Erythroblast (primary cell): ENCODE measurements at places on chromosomes 1 and 21.

DNA sequence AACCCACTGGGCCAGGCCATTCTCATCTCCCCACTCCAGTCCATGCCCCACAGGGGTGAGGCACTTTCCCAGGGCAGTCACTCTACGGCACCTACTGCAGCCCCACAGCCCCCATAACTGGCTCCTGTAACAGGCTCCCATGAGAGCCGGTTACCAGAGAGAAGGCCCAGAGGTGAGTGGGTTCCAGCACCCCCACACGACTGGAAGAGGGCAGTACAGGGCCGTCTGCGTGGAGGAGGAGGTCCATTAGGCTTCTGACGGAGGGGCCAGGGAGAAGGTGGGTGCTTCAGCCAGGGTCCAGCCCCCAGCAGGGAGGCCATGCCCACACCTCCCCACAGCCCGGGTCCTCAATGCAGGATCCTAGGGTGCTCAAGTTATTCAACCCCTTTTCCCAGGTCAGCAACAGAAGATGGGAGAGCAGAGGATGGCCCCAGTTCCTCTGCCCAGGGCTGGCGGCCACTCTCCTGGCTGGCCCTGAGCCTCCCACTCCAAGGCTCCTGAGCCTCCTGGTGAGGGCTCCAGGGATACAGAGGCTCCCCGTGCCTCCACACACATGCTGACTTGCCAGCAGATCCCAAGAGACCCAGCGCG lies 1.6 kb downstream of the ACAP3 start:
- peak; percentile 50 for DNase-seq

DNA sequence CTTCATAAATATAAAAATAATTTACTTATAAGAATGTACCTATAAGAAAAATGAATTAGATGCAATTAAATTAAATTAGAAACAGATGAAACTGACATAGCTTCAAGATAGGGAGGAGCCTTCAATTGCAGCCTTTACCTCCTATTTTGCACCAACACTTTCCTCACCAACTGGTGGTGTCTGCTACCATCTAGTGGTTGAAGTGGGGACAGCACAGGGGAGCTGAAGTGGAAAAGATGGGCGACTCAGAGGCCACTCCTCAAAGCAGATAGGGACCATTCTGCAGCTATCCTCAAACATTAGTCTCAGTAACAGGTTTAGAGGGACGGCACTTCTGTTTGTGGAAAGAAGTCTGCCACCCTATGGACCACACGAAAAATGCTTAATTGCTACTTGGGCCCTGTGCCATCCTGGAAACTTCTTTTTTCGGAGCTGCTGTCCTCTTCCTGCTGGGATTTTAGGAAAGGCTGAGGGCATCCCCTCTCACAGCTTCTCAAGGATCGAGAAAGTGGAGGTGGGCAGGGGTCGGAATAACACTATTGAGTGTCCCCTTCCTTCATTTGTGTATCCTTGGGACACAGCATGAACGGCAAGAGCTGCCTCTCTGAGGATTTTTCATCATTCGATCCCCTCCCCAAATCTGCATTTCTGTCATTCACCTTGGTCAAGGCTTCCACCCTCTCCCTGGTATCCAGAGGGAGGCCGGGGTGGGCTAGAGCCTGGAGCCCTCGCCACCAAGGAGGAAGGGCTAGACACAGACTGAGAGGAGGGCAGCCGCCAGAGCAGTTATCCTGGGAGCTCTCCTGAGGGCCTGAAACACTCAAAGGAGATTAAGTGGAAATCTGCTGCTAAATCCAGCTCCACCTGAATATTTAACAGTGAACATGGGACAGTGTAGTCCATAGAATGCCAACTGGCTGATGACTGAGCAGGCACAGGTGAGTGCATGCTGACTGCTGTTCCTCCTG lies 9.6 kb downstream of the PROK1 start:
- peak; percentile 80 for DNase-seq

DNA sequence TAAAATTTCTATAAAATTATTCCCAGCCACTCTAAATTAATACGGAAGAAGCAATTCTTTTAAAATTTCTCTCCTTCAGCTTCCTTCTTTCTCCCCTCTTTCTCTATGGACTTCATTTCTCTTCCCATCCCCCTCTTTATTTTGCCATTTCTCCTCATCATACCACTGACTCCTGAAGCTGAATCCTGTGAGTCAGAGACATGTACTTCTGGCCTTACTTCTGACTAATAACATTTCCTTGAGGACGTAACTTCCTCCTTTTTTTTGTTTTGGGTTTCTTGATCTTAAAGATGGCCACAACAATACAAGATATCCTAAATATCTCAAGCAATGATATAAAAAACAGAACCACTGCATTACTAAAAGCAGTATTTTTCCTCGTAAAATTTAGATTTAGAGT lies 63.6 kb upstream of the DENND1B start:
- DNase-seq = no peak

DNA sequence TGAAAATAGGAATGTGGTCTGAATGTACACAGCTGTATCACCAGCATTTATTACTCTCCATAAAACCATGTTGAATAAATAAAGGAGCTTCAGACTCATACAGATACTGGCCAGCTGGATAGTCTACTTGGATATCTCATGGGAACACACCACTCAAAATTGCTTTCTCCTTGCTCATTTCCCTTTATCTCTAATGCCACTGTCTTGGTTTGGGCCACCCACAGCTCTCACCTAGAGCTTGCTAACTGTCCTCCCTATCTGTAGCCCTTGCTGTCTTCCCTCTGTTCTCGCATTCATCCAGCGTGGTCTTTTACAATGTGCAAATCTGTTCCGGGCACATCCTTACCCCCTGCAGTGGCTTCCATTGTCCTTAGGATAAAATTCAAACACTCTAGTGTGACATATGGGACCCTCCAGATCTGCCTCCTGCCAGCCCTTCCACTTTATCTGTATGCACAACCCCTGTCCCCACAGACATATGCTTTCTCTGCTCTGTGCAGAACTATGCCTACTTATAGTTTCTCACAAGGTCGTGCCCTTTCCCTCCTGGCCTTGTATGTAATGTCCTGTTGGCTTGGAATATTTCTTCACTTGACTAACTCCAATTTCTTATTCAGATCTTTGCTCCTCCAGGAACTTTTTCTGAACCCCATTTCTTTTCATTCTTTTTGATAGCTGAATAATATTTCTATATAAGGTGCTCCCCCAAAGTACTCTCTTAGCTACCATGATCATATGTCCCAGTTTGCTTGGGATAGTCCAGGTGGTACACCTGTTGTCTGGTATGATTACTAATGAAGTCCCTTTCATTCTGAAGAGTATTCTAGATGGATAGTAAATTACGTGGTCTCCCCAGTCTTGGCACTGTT lies 2.9 kb downstream of the FLVCR1 start:
- peak; percentile 93 for DNase-seq

DNA sequence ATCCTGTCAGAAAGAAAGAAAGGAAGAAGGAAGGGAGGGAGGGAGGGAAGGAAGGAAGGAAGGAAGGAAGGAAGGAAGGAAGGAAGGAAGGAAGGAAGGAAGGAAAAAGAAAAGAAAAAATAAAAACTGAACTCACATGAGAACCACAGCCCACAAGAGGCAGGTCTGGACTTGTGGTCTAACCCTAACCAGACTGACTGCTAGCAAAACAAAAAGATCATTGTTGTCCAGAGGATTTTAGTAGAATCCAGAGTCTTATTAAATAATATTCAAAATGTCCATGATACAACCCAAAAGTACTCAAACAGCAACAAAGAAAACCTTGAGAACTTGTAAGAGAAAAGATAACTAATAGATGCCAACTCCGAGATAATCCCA lies 4.7 kb upstream of the ITGB2 start:
- no peak for DNase-seq

DNA sequence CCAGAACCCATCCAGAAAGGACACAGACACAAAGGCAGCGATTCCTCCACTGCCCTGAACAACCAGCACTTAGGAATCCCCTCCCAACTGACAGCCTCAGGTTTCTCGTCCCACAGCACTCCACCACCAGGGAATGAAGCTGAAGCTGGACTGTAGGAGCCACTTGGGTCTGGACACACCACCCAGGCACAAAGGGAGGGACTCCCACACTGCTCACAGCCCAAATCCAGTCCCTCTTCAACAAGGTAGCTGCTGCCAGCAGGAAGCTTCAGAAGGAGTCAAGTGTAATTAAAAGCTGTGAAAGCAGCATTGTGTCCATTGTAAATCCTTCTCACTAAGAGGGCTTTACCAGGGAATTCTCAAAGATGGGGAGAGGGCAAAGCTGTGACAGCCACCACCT lies 29.0 kb downstream of the LMX1A start:
- DNase-seq = no peak

GRCh38 chr1:117895482-117896114 lies 33.8 kb downstream of the GDAP2 start:
- peak; percentile 85 for DNase-seq

GRCh38 chr1:32215629-32216480 lies 6.3 kb downstream of the TMEM234 start:
- peak; percentile 62 for DNase-seq

GRCh38 chr21:34810786-34811185 lies 142.0 kb downstream of the CLIC6 start:
- no peak for DNase-seq

- DNase-seq = no peak
Observed at GRCh38 chr1:84156210-84156621, 12.1 kb downstream of the PRKACB start.

DNA sequence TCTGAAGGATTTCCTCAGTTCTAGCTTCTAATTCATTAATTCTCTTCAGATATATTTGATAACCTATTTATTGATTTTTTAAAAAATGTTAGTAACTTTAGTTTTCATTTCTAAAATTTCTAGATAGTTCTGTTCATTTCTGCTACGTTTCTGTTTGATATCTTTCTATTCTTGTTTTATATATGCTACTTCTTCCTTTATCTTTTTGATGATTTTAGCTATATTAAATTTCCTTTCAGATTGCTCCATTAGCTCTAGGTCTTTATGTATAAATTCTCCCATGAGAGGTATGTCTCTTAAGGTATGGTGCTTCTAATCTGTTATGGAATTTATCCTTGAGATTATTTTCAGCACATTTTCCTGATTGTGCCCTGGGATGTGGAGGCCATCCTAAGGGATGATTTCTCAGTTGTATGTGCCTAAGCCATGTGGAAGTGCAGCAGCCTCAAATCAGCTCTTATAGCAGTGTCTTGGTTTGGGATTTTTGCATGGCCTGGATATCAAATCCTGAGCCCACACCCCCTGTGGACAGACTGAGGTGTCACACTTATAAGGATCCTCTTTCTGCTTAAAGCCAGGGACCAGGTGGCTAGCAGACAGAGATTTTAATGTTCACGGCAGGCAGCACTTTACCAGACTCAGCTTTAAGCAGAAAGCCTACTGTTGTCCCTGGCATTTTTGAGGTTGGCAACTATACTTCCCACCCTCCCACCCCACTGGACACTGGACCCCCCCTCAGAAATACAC lies 6.2 kb upstream of the KCNQ4 start:
- DNase-seq = no peak

DNA sequence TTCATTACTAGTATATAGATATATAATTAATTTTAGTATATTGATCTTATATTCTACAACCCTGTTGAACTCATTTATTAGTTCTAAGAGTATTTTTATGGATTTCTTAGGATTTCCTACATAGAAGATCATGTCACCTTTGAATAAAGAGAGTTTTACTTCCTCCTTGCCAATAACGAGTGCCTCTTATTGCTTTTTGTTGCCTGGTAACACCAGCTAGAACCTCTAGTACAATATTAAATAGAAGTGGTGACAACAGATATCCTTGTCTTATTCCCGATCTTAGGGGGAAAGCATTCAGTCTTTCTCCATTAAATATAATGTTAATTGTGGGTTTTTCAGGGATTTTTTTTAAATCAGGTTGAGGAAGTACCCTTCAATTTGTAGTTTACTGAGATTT lies 40.8 kb downstream of the WNT2B start:
- no peak for DNase-seq

- DNase-seq = no peak
Observed at GRCh38 chr1:3819771-3820200, 23.5 kb upstream of the LRRC47 start.

GRCh38 chr1:175072099-175072951 lies 4.7 kb downstream of the TNN start:
- no peak for DNase-seq

DNA sequence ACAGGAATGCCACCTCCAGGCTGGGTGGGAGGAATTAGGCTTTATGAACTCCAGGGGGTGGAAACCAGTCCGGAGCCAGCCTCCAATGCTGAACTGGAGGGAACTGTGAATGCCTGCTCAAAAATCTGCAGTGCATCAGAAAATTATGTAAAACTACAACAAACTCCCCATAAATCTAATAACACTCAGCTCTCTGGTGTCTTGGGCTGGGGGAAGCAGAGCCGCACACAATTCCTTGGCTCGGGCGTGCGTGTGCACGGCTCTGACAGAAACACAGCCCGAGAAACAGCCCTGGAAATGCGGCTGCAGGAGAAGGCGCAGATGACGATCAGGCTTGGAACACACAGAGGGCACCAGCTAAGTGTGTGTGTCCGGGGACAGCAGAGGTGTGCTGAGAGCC lies 127.6 kb upstream of the VAMP3 start:
- no peak for DNase-seq
